ENCODE measurements at places on chromosomes 2 and 18. TPM values are rescaled to one million over a fixed set of nuclear protein-coding genes. Genes with fewer than 3 reads are reported as not detected.

DNA sequence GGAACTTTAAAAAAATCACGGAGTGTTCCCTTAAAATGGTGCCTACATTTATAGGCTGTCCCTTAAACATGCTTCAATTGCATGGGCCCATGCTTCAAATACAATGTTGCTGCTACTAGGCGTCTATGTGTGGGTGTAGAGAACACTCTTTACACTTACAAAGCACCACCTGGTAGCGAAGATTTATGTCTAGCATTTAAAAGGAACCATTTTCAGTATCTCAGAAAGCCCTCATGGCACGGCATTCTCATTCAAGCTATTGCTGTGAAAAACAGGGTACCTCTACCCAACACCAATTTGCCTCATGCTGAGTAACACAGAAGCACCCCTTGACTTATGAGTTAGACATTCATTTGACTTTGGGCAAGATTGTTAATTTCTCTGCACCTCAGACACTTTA is 112.9 kb upstream of the CNTNAP5 start:
- DNase-seq: no peak

GRCh38 chr2:69549421-69549820 is 94.1 kb downstream of the AAK1 start:
- no peak for DNase-seq

GRCh38 chr2:129661935-129662334 is 317.5 kb upstream of the RAB6C start:
- no peak for DNase-seq

DNA sequence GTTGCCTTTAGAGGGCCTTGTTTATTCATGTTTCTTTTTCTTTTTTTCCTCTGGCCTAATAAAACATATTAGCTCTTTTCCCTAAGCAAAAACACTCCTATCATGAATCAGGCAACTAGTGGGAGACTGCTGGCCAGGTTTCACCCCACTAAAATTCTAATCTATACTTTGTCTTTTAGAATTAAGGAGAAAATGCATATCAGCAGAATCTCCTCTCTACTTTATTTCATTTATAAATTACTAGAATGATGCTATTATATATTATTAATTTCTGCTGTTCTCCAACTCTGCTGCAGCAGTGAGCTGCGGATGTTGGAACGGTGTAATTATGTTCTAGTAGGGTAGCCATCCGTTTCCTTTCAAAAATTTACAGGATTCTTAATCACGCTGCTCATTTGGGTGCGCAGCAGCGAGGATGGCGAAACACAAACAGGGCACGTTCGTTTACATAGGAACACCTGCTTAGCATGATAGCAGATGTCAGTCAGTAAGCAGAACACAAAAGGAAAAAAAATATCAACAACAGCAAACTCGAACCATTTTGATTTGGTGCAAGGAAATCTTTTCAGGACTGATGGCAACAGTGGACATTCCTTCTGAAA is 30.5 kb downstream of the ZEB2 start:
- no peak for DNase-seq

DNA sequence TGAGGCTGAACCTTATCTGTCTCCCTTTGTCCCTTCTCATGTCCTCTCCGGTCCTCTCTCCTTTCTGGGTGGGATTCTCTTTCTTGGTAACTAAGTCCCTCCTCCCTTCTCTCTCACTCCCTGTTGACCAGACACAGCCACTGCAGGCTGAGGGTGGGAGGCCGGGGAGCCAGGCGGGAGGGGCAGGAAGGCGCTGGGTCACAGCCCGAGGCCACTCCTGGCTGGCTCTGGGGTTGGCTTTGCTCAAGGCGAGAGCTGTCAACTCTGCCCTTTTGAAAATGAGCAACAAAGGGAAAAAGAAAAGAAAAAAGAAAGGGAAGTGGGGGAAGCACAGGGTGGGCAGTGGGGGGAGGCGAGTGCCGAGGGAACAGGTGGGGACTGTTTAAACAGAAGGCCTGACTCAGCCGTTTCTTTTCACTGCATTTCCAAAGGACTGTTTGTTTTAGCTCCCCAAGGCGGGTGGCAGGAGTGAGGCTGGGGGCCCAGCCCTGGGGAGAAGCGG is 70.5 kb upstream of the IGFBP5 start:
- DNase-seq: peak; percentile 81

The TUBB8B gene
- total RNA-seq: not detected

The TMEM17 gene
- 3.3 TPM for total RNA-seq

The CHRND gene
- total RNA-seq: 0.14 TPM

DNA sequence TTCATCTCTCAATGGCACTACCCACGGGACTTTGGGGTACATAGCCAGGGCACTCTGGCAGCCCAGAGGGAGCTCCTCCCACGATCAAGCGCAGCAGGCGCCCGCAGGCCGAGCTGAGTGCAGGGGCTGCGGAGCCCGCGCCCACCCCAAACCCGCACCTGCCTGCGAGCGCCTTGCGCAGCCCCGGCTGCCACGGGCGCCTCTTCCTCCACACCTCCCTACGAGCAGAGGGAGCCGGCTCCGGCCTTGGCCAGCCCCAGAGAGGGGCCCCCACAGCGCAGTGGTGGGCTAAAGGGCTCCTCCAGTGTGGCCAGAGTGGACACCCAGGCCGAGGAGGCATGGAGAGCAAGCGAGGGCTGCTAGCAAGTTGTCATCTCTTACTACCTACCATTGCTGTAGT is 165.2 kb downstream of the UBE2E3 start:
- DNase-seq: no peak

The RAD51AP2 gene
- 0.10 TPM for total RNA-seq

DNA sequence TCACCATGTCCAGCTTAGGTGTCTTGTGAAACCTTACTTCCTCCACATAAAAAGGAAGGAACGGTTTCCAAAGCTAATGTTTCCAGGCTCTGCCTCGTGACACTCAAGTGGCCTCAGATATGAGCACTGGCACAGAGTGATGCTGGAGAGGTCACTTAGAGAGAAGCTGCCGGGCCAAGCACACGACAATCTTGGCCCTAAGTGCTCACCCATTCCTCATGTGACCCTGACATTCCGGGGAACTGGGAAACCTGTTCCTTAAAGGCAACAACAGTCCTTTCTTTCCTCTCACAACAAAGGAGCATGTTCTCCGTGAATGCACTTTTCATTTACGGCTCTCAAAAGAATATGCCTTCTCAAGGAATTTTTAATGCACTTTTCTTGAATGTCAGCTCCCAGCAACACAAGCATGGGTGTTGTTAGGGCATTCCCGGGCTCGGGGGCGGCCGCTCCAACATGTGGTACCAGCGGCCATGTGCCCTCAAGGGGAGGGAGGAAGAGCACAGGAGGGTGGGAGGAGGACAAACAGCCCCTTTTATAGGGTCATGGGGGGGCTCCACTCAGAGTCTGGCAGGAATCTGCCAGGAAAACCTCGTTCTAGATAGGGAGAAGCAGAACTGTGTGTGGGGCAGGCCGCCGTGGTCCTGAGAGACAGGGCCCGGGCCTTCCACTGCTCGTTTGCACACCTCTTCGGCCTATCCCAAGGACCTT is 118.6 kb downstream of the MBP start:
- DNase-seq: peak; percentile 77

The DAPL1 gene
- 36.9 TPM for total RNA-seq

The TMEM200C gene
- 17.8 TPM for total RNA-seq

The ZBTB7C gene
- total RNA-seq: 24.9 TPM

The NGEF gene
- total RNA-seq: 51.1 TPM

- DNase-seq: no peak
These were observed 40.7 kb upstream of the EGR4 start for GRCh38 chr2:73334045-73334444.

GRCh38 chr2:133842446-133842845 is 274.2 kb upstream of the NCKAP5 start:
- DNase-seq: no peak

GRCh38 chr18:29146068-29146467 is 969.1 kb upstream of the CDH2 start:
- no peak for DNase-seq

GRCh38 chr18:43484710-43485109 is 207.4 kb upstream of the SYT4 start:
- DNase-seq: no peak

DNA sequence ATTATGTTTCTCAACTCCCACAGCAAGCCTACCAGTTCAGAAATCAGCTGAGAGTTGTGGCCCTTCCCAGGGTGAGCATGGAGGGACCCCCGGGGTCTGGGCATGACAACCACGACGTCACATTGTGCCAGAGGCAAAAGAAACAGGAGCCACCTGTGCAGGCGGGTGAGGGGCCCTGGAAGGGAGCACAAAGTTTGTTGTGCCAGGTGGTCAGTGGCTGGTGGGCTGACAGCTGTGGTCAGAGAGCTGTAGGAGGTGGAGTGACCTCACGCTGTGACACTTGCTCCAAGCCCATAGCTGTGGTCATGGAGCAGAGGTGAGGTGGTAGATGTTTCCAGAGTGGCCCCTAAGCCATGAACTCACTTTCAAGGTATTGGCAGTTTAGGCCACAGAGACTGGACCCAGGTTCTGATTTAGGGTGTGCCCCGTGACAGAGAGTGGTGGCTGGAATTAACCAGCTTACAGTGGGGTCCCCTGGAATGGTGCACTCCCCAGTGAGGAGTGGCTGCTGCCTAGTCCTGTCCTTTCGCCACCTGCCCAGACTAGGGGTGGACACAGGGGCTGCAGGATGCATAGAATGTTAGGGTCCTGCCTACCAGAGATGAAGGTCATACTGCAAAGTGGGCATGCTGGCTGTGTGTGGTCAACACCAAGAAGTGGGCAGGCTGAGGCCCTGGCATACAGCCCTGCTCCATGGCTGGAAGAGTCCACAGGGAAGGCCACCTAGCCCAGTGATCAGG is 136.4 kb downstream of the GLI2 start:
- no peak for DNase-seq

GRCh38 chr2:192145496-192145895 is 49.2 kb downstream of the TMEFF2 start:
- no peak for DNase-seq

The IMMT gene
- 123 TPM for total RNA-seq

GRCh38 chr2:210198326-210198725 is 26.9 kb downstream of the ACADL start:
- DNase-seq: no peak

- DNase-seq: no peak
These were observed 501.4 kb downstream of the FBXO15 start for GRCh38 chr18:73646196-73646595.

The ZAP70 gene
- total RNA-seq: 1.1 TPM

GRCh38 chr18:32368170-32368569 is 102.5 kb downstream of the GAREM1 start:
- DNase-seq: no peak

The C2orf72 gene
- total RNA-seq: 0.60 TPM

GRCh38 chr2:86049529-86049928 is 56.2 kb downstream of the POLR1A start:
- DNase-seq: peak; percentile 15

The FBXO11 gene
- total RNA-seq: 54.2 TPM

The RAX gene
- total RNA-seq: not detected

- DNase-seq: no peak
These were observed 239.1 kb downstream of the CPS1 start for GRCh38 chr2:210795506-210795905.

The SPP2 gene
- not detected for total RNA-seq

- DNase-seq: no peak
These were observed 1.1 kb upstream of the WBP1 start for GRCh38 chr2:74457129-74457548.

The CLEC4F gene
- total RNA-seq: not detected

- no peak for DNase-seq
These were observed 95.9 kb downstream of the DGKD start for GRCh38 chr2:233449921-233450863.

The SATB2 gene
- 11.0 TPM for total RNA-seq

DNA sequence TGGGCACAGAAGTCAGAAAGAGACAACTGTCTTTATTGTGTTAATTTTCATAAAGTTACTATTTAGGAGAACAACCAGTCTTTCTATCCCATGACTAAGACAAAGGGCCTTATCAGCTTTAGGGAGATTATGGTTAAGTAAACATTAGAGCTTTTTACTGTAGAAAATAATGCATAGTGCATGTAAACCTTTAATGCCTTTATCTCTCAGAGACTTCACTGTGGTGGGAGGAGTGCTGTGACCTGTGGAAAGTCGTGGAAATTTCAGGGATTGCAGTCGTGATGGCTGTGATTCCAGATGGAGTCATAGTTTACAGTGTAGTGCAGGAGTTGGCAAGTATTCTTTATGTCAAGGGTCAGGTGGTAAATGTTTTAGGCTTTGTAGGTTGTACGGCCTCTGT is 15.8 kb downstream of the ZNF236 start:
- DNase-seq: no peak

GRCh38 chr2:186281726-186282125 is 204.3 kb upstream of the ZC3H15 start:
- DNase-seq: no peak

DNA sequence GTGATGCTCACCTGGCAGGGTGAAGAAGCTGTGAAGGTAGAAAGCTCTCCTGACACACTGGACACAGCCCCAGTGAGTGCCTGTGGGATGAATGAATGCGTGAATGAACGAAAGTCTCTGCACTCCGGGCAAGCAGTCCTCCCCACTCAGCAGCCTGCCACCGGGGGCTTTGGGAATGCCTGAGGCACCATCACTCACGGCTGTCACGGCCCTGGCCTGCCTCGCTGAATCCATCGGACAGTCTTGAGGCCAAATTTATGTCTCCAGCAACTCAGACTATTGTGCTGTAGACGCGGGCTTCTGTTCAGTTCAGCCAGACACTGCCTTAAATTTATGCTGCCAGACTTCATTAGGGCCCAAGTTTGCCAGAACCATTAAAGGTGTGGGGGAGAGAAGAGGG is 62.9 kb upstream of the TEX51 start:
- DNase-seq: no peak

The LOXL3 gene
- total RNA-seq: 12.1 TPM

DNA sequence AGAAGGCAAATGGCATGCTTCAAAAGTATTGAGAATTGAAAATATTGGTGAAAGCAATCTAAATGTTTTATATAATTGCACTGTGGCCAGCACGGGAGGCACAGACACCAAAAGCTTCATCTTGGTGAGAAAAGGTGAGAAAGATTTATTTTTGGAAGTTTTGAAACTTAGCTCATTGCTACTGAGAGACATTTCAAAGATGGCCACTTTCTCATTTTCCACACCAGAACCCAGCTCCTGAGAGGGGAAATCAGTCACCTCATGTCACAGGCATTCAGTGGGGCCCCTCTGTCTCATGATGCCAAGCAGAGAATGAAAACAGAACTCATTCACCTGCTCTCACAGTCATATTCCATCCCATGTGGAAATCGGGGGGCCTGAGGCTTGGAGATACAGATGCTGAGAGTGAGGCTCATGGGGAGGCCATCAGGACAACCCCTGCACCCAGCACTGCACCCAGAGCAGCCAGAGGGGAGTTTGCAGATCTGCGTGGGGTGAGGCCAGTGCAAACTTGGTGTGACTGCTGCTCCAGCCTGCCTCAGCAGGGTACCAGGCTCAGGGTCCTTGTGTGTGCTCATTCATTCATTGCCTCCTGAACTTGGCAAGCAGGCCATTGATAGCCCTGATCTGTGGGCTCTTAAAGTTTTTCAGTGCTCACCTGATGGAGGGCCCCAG is 31.4 kb downstream of the IL18R1 start:
- no peak for DNase-seq

The PLB1 gene
- total RNA-seq: 24.9 TPM

The SERPINB13 gene
- total RNA-seq: not detected

Data from adrenal gland (tissue), 19 donors.